Activated CD8-positive, alpha-beta T cell treated with anti-CD3 and anti-CD28 coated beads, Interleukin-2, amount 10 ng/mL, durations not matched to agents 7 days and 5 days (primary cell): ENCODE measurements at places on chromosomes 7 and 10. TPM values are rescaled to one million over a fixed set of nuclear protein-coding genes. Genes with fewer than 3 reads are reported as not detected.

NCF1 gene
- 3.0 TPM for total RNA-seq

- H3K4me3 ChIP-seq: no peak overlapping the region
- H3K4me1 ChIP-seq: no peaks in the 10 kb centered on the region
- DNase-seq: no peak
- no peak overlapping the region for H3K27ac ChIP-seq
- H3K27me3 ChIP-seq: no peaks in the 10 kb centered on the region
These were observed 66.8 kb downstream of the MINDY4 start for GRCh38 chr7:30838008-30838407.

DNA sequence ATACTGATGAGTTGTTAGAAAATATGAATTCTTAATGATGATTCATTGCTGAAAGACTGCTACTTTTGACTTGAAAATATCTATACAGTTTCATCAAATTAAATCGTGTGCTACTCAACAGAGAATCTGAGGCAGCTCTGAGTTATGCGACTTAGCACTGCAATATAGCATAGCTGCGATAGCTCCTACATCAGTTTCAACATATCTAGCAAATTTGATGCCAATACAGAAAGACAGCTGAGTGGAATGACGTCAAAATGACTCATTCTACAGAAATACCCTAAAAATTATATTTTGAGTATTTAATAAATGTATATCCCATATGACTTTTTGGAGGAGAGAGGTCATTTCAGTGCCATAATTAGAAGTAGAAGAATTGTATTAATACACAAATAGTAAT is 1.1 kb upstream of the TARP start:
- H3K27me3 ChIP-seq: no peaks in the 10 kb centered on the region
- DNase-seq: no peak
- H3K4me3 ChIP-seq: peak overlapping the region; percentile 25
- H3K36me3 ChIP-seq: no peaks in the 10 kb centered on the region
- H3K4me1 ChIP-seq: no peaks in the 10 kb centered on the region

TPK1 gene
- 10.2 TPM for total RNA-seq

GRCh38 chr7:12127455-12127854 is 83.6 kb upstream of the TMEM106B start:
- H3K4me1 ChIP-seq: peaks cover 15% of the 10 kb centered on the region
- H3K27me3 ChIP-seq: peaks cover 8% of the 10 kb centered on the region
- no peak overlapping the region for H3K27ac ChIP-seq

DNA sequence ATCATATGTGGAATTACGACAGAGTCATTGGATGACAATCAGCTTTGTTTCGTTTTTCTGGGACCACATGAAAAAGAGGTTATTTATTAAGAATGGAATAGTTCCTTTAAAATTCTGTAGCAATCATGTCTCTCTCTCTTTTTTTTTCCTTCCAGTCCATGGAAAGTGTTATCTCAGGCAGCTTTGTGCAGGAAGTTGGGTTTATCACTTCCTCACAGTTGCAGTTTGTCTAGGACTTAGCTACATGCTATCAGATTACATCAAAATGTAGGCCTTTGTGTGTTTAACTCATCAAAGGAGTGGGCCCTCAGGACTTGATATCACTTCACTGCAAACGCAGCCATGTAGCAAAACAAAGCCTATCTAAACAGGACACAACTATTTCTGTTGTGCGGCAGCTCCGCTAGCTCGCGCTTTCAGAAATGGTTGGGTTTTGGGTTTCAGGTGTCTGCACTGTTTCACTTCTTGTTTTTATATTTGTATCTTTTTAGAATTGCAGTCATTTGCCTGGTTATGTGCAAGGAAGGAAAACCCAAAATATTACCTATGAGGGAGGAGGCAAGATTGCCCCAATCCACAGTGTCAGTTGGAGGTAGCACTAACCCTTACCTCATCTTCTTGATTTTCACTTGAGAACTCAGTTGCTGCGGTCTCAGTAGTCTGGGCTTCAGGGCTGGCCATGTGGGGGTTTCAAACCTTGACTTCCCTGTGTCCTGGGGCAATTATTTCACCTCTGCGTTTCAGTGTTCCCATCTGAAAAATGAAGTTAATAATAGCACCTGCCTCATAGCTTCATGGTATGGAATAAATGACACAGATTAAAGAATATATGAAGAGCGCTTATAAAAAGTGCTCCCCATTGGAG is 66.7 kb downstream of the HHEX start:
- peaks cover 15% of the 10 kb centered on the region for H3K4me1 ChIP-seq
- DNase-seq: no peak
- H3K27me3 ChIP-seq: peaks cover 14% of the 10 kb centered on the region
- H3K36me3 ChIP-seq: no peaks in the 10 kb centered on the region
- H3K4me3 ChIP-seq: no peak overlapping the region

DNA sequence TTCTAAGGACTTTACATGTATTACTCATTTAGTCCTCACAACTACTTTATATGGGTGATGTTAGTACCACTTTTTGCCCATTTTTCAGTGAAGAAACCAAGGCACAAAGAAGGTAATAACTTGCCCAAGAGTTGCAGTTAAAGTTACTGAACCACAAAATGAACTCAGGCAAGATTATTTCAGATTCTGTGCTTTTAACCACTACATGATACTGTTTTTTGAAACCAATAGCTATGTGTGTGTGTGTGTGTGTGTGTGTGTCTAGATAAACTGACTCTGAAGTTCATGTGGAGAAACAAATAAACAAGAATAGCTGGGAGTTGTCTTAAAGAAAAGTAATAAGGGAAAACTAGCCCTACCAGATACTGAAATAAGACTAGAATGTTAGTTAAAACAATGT is 60.8 kb upstream of the OIT3 start:
- H3K27me3 ChIP-seq: no peaks in the 10 kb centered on the region
- no peak for DNase-seq
- no peaks in the 10 kb centered on the region for H3K4me1 ChIP-seq
- no peak overlapping the region for H3K4me3 ChIP-seq
- no peak overlapping the region for H3K27ac ChIP-seq
- H3K36me3 ChIP-seq: no peaks in the 10 kb centered on the region

DNA sequence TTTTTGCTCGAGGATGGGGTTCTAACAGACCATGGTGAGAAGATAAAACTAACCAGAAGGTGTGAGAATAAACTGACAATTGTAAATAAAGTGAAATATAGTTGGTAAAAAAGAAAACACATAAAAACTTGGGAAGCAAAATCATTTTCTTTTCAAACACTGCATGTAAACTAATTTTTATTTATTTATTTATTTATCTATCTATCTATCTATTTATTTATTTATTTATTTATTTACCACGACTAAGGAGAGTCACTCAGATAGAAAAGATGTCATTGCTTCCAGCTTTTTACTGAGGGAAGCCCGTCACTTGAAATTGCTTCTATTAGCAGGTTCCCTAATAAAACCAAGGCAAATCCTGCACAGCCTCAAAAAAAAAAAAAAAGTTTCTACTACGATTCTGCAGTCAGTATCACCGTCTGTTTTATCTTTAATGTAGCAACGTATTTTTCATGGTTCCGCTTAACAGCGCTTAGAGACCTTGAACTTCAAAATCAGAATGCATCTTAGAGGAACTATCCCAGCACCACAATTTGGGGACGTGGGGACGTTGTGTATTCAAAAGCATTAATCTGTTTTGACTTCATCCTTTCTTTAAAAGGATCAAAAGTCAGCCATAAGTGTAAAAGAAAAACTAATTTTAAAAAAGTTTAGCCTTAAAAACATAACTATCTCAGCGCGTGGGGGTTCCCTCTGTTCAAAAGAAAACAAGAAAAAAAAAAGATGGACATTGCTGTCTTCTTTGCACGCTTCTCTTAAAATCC is 33.3 kb upstream of the EBLN1 start:
- DNase-seq: no peak
- H3K36me3 ChIP-seq: peaks cover 6% of the 10 kb centered on the region
- peaks cover 6% of the 10 kb centered on the region for H3K27me3 ChIP-seq
- peak overlapping the region; percentile 88 for H3K4me3 ChIP-seq
- H3K27ac ChIP-seq: peak overlapping the region; percentile 95
- peaks cover 45% of the 10 kb centered on the region for H3K4me1 ChIP-seq

DNA sequence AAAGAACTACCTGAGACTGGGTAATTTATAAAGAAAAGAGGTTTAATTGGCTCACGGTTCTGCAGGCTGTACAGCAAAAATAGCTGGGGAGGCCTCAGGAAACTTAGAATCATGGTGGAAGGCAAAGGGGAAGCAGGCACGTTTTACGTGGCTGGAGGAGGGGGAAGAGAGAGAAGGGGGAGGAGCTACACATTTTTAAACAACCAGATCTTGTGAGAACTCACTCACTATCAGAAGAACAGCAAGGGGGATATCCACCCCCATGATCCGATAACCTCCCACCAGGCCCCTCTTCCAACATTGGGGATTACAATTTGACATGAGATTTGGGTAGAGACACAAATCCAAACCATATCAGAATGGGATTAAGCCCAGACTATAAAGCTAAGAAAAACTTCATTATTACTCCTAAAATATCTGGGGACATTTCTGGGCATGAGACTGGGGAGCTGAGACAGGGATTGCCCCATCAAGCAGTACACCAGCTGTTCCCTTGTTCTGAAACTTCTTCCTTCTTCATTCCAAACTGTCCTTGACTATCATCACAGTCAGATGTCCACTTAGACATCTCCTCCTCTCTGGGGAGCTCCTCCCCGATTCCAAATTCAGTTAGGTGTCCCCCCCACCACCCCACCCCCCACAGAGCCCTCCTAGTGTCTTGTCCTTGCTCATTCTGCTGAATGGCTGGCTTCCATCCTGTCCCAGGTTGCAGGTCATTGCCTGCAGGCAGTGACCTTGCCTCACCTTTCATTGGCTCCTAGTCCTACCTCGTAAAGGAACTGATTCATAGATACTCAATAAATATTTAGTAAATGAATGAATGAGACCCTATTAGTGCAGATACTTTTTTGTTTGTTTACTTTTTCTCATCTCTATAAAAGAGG is 132.6 kb downstream of the EVX1 start:
- H3K36me3 ChIP-seq: no peaks in the 10 kb centered on the region
- DNase-seq: no peak
- H3K4me1 ChIP-seq: no peaks in the 10 kb centered on the region
- H3K4me3 ChIP-seq: no peak overlapping the region
- peaks cover 3% of the 10 kb centered on the region for H3K27me3 ChIP-seq
- no peak overlapping the region for H3K27ac ChIP-seq

DNA sequence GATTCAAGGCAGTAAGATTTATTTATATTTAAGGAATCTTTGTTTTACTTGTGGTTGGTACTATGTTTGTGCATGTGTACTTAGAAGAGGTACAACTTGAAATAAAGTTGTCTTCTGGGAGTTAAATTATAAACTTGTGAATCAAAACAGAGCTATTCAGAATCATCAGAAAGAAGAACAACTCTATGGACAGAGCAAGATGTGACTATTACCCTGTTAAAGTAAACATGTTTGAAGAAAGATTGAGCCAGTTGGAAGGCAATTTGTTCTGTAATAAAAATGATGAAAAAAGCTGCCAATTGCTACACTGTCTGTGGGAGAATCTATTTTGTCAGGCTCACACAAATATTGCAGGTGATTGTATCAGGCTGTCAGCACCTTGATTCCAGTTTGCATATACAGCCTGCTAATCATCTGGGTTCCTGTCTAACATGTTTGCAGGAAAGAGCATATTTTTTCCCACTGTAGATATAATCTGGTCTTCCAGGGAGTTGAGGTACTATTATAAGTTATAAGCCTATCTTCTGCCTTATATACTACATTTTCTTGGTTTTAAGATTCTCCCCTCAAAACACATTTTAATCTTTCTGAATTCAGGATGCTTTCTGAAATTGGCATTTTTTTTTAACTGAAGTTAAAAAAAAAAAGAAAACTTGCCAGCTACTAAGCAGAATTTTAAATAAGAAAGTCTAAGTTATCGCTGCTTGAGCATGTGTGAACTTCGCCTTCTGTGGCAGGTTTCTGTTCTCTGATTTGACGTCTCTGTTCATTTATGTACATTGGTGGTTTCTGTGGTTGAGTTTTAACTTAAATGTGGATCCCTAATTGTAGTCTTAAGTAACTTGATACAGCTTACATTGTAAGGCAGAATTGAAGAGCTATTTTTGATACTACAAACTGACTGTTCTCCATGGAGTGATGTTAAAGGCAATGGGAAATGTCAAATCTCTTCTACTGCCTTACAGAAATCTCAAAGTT is 46.0 kb downstream of the ZNRF2 start:
- no peaks in the 10 kb centered on the region for H3K27me3 ChIP-seq
- peaks cover 35% of the 10 kb centered on the region for H3K36me3 ChIP-seq
- DNase-seq: peak; percentile 54
- H3K4me3 ChIP-seq: peak overlapping the region; percentile 63
- peaks cover 42% of the 10 kb centered on the region for H3K4me1 ChIP-seq

NUTM2A gene
- total RNA-seq: 0.71 TPM

GRCh38 chr7:39451901-39452300 is 114.3 kb upstream of the YAE1 start:
- H3K4me1 ChIP-seq: no peaks in the 10 kb centered on the region
- no peaks in the 10 kb centered on the region for H3K36me3 ChIP-seq
- peaks cover 23% of the 10 kb centered on the region for H3K27me3 ChIP-seq
- no peak for DNase-seq
- no peak overlapping the region for H3K27ac ChIP-seq

- H3K4me3 ChIP-seq: no peak overlapping the region
- DNase-seq: no peak
- no peaks in the 10 kb centered on the region for H3K4me1 ChIP-seq
- no peaks in the 10 kb centered on the region for H3K36me3 ChIP-seq
- peaks cover 4% of the 10 kb centered on the region for H3K27me3 ChIP-seq
These were observed 28.5 kb upstream of the CFAP46 start for GRCh38 chr10:132970641-132971438.

ZMIZ2 gene
- total RNA-seq: 80.7 TPM

RBP4 gene
- not detected for total RNA-seq

DNA sequence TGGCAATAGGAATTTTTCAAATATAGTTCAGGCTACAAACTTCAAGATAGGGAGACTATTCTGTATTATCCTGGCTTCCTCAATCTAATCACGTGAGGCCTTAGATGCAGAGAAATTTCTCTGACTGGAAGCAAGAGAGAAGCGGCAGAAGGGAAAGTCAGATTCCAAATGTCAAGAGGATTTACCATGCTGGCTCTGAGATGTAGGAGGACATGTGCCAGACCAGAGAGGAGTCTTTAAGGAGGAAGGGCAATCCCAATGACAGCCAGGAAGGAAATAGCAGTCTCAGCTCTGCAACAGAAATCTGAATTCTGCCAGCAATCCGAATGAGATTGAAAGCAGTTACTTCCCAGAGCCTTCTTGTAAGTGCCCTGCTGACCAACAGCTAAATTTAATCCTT is 57.4 kb downstream of the NUTM2E start:
- no peak overlapping the region for H3K27ac ChIP-seq
- no peak overlapping the region for H3K4me3 ChIP-seq
- H3K4me1 ChIP-seq: no peaks in the 10 kb centered on the region

GRCh38 chr7:50974240-50974639 is 191.5 kb upstream of the GRB10 start:
- no peaks in the 10 kb centered on the region for H3K36me3 ChIP-seq
- no peak for DNase-seq
- no peaks in the 10 kb centered on the region for H3K27me3 ChIP-seq
- H3K27ac ChIP-seq: no peak overlapping the region

DNA sequence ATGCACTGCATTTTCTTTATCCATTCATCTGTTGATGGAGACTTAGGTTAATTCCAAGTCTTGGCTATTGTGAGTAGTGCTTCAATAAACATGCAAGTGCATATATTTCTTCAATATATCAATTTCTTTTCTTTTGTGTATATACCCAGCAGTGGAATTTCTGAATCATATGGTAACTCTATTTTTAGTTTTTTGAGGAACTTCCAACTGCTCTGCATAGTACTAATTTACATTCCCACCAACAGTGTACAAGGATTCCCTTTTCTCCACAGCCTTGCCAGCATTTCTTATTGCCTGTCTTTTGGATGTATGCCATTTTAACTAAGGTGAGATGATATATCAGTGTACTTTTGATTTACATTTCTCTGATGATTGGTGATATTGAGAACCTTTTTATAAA is 145.2 kb downstream of the LYZL1 start:
- no peaks in the 10 kb centered on the region for H3K27me3 ChIP-seq
- H3K27ac ChIP-seq: no peak overlapping the region
- no peak for DNase-seq
